ENCODE measurements at places on chromosomes 4 and X.

- no peak for DNase-seq
Observed at GRCh38 chr4:169604131-169604900, 8.1 kb downstream of the NEK1 start.

DNA sequence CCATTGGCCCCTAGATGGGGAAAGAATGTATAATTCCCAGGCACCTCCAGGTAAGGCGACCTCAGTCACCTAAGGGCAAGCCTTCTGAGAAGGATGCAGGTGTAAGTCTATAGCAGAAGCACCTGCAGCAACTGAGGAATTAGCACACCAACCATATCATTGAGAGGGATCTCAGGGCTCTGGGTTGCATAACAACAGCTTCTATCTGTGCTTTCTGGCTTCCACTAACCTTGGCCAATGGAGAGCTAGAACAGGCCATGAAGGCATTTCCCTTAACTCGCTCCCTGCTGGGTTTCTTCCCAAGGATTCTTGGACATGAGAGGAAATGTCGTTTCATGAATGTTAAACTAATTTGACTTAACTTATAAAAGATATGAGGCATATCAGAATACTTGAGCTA, 177.8 kb upstream of the GK2 start:
- DNase-seq: no peak

DNA sequence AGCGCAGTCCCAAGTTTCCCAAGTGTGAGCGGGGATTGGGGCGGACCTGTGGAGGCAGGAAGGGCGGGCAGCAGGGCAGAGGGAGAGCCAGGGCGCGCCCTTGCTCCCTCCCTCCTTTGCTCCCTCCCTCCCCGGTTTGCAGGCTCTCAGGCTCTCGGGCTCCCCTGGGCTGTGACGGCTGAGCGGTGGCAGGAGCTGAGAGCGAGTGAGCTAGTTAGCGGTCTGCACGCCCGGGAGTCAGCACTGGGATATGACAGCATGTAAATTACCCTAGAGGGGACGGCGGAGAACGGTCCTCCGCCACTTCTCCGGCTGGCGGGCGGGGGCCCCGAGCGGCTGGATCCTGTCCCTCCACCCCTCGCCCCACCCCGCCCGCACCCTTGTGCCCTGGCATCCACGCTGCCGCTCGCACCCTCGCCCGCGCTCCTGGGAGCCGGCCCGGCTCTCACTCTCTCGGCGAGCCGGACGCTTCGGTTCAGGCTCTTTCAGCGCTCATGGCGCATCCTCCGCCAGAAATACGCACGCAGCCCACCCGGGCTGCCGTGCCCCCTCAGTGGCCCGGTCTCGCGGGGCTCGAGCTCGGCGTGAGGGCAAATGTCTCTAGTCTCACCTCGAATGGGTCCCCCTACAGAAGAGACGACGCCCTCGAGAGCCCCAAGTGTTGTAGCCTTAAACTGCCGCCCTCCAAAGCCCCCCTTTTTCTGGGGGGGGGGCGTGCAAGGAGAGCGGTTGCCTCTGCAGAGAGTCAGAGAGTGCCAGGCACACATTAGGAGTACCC, at the start of gene TSC22D3:
Gene TSC22D3 (minus strand): TSS at position 54 of the 778 bp plus-strand sequence. CDS start 368 bp downstream, outside the sequence.
- peak; percentile 18 for DNase-seq

DNA sequence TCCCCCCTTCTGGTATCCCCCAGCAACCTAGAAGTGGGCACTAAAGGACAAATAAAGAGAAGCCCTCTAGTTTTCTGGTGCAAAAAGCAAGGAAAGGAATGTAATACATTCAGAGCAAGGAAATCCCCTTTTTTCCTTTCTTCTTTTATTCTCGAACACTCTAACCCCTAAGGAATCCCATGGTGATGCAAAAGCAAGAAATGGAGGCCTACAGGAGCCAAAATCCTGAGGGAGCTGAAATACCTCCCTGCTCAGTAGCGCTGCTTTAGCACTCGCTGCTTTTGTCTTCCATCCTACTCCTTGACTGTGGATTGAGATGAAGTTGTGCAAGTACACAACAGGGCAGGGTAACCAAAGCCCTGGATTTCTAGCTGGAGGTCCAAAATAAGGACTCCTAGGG, 251.0 kb downstream of the PRDM5 start:
- no peak for DNase-seq

DNA sequence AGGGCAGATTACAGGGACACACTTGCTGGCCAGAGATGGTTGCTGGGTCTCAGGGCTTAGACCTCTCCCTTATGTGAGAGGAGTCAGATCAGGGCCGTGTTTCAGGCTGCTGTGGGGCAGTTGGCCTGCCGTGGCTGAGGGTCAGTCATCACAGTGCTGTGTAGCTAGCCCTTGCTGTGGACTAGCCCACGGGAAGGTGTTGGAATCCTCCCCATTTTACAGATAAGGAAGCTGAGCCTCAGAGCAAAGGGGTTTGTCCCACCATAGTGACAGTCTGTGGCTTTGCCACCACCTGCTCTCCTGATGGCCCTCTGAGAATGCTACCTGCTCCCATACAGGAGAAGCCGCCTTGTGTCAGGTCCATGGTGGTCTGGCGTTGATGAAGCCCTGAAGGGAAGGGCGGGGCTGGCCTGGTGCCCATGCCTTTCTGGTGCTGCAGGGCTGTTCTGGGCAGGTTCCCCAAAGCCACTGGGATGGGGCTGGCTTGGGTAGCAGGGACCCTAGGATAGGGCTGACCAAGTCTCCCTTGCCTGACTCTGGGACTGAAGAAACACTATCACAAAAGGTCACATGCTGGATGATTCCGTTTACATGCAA, 2.4 kb upstream of the FAM53A start:
- no peak for DNase-seq

DNA sequence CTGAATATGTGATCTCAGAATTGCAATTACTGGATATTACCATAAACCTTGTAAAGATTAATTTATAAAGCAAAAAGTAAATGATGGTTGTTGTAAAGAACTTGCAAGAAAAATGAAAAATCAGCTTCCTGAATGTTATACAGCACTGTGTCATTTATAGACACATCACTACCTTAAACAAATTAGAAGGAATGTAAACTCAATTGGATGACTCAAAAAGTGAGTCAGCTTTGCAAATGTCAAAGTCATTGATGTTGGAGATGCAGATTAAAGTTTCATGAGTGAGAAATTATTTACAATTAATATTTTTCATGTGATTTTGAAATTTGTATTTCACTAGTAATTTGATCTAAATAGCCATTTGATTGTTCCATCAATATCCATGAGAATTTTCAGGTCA, 193.2 kb downstream of the RAPGEF2 start:
- DNase-seq: no peak

Measured in esophagus squamous epithelium (tissue), 5 donors.